ENCODE measurements at places on chromosomes 6 and 20.

GRCh38 chr6:4295783-4296155, 160.4 kb upstream of the ECI2 start:
- no peak overlapping the region for H3K27ac ChIP-seq
- H3K36me3 ChIP-seq: peaks cover 7% of the 10 kb centered on the region
- DNase-seq: no peak
- H3K4me1 ChIP-seq: no peaks in the 10 kb centered on the region
- H3K4me3 ChIP-seq: no peak overlapping the region
- H3K27me3 ChIP-seq: no peaks in the 10 kb centered on the region

DNA sequence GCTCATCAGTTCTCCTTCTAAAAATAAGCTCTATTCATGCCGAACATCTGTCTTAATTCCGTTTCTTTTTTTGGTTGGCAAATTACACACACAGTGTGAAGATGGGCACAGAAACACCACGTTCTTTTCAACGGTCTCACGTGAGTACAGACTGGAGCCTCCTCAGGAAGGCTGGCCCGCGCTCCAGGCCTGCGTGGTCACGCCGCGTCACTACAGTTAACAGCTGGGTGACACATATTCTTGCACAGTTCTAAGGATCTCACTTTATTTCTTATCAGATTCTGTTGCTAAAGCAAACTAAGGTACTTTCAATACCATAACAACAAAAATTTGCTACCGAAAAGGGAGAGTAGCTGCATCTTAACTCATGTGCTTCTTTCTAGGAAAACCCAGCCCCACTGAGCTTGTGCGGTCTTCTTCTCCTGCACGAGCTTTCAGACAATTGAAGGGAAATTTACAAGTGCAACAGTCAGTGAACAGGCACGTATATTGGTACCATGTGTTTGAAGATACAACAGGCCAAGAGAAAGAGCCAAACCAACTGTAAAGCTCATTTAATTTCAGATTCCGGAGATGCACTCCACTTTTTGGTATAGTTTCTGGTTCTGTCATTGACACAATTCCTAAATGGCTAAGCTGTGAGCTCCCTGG, 55.6 kb upstream of the MPC1 start:
- H3K27ac ChIP-seq: no peak overlapping the region
- no peak overlapping the region for H3K4me3 ChIP-seq
- no peaks in the 10 kb centered on the region for H3K4me1 ChIP-seq
- DNase-seq: no peak
- no peaks in the 10 kb centered on the region for H3K27me3 ChIP-seq

- no peaks in the 10 kb centered on the region for H3K4me1 ChIP-seq
- H3K27ac ChIP-seq: no peak overlapping the region
- no peaks in the 10 kb centered on the region for H3K27me3 ChIP-seq
Observed at GRCh38 chr6:91534614-91535013, 947.7 kb upstream of the MAP3K7 start.

DNA sequence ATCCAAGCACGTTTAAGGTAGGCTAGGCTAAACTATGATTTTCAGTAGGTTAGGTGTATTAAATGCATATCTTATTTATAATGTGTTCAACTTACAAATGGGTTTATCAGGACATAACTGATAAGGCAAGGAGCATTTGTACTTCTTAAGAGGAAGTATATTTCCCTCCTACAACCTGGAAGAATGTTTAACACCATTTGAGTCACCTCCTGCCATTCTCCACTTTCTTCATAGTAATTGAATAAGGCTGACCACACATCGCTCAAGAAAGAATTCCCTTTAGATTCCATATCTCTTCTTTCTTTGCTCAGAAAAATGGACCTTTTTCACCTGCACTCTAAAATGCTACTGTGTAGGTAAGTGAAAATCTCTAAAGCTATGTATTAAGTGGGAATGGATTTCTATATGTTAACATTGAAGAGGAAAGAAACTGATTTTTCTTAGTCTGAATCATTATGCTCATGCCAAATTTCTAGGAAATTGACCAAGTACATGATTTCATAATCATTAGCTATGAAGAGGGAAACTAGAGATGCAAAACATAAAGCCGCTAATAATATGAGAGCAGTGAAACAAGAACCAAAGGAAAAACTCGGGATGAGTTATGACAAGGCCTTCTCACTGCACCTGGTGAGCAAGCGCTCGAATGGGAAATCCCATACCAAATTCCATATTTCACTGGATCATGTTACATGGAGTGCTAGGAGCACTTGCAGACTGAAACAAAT, 210.4 kb downstream of the ALDH8A1 start:
- no peak for DNase-seq
- peak overlapping the region; percentile 87 for H3K27ac ChIP-seq
- no peak overlapping the region for H3K4me3 ChIP-seq
- no peaks in the 10 kb centered on the region for H3K27me3 ChIP-seq

DNA sequence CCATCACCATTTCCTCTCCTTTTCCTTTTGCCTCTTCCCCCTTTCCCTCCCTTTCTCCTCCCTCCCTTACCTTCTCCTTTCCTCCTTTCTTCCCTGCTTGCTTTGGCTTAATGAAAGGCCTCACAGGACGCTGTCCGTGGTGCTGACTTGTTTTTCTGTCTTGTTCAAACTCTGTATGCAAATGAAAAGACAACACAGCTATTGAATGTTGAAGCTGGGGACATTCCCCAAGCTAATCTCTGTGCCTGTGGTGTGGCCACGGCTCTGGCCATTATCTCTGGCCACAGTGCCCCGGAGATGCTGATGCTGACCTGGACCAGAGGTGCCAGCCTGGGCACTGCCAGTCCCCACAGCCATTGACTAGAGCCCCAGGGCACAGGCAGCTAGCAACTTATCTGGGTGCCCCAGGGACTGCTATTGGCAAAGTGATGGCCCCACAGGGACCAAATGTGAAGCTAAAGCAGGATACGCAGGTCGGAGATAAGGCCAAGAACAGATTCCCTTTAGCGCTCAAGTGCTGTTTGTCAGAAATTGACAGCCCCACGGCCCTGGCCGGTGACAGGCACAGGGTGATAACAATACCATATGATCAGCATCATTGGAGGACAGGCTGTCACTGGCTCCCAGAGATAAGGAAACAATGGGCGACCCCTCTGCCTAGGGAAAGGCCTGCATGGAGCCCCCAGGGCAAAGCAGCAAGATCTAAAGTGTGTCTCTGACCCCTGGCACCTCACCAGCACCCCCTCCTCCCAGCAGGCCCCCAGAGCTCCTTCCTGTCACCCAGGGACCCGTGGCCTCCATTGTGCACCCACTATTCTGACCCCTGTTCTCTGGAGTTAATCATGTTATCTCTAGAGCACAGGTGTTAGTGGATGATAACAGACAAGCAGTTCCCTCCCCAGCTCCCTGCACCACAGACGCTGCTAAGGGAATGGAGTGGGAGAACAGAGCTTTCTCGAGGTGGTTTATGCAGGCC, 31.6 kb upstream of the SLC32A1 start:
- H3K36me3 ChIP-seq: no peaks in the 10 kb centered on the region
- peak; percentile 71 for DNase-seq
- no peak overlapping the region for H3K27ac ChIP-seq
- peaks cover 41% of the 10 kb centered on the region for H3K27me3 ChIP-seq
- H3K4me3 ChIP-seq: no peak overlapping the region
- no peaks in the 10 kb centered on the region for H3K4me1 ChIP-seq

DNA sequence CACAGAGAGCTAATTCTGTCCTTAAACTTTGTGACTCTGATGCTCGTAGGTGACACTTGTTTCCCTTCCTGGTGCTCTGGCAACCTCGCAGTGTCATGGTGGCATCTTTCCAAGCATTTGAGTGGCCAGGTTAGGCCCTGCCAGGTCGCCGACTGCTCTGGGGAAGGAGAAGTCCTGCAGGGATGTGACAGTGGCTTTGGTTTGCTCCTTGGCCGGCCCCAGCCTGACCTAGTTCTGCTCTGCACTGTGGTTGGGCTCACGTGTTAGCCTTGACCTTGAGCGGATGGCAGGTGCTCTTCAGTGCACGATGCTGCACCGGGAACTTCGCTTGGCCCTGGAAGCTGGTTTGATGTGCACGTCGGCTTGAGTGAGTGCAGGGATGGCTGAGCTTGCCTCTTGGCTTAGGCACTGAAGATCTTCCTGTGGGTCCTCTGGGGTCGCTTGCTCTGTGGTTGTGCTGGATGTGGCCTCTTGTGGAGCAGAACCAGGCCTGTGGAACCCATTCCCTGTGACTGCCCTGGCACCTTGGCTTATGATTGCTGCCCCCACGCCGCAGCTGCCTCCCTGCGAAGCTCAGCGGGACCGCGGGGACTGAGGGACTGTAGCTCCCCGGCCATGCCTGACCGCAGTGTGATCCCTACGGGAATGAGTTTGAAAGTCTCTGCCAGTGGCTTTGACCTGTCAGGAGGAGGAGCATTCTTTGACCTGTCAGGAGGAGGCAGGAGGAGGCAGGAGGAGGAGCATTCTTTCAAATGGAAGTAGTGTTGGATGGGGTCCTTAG, 8.7 kb downstream of the OSBPL2 start:
- H3K36me3 ChIP-seq: no peaks in the 10 kb centered on the region

DNA sequence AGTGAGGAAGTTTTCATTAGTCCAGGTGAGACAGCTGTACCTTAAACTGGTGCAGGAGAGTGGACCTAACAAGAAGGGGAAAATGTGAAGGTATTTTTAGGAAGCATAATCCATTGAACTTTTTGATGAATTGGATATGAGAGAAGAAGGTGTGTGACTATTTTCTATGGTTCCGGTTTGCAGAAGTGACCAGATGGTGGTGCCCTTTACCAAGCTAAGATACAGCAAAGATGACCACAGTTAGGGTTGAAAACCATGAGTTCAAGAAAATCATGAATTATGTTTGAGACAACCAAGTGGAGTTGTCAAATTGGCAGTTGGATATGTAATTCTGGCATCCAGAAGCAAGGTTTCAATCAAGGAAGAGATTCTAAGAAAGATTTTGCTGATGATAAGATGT, 61.9 kb upstream of the NRSN1 start:
- H3K36me3 ChIP-seq: no peaks in the 10 kb centered on the region
- DNase-seq: no peak
- peaks cover 10% of the 10 kb centered on the region for H3K4me1 ChIP-seq
- H3K27ac ChIP-seq: no peak overlapping the region
- no peak overlapping the region for H3K4me3 ChIP-seq
- no peaks in the 10 kb centered on the region for H3K27me3 ChIP-seq

DNA sequence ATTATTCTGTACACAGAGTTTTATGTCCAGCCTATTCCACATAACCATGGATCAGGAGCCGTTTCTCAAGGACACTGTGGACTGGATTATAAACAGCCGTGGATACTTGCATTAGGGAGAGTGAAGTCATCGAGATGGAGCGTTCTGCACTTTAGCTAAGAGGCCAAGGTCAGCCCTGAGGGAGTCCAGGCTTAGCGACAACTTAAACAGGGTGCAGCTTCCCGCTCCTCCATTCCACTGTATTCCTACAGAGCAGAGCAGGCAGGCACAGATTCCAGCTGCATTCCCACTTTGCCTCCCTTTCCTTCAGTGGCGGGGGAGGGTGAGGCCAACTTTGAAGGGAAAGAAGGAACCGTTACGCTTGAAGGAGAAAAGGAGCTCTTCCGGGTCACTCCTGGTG, 59.5 kb downstream of the RAMACL start:
- H3K36me3 ChIP-seq: peaks cover 15% of the 10 kb centered on the region
- no peak for DNase-seq
- no peaks in the 10 kb centered on the region for H3K27me3 ChIP-seq
- H3K27ac ChIP-seq: no peak overlapping the region
- peaks cover 6% of the 10 kb centered on the region for H3K4me1 ChIP-seq
- no peak overlapping the region for H3K4me3 ChIP-seq

- no peak overlapping the region for H3K4me3 ChIP-seq
- DNase-seq: peak; percentile 28
- H3K27ac ChIP-seq: no peak overlapping the region
- H3K27me3 ChIP-seq: no peaks in the 10 kb centered on the region
Observed at GRCh38 chr20:24765316-24766142, 183.5 kb upstream of the CST7 start.

- H3K4me3 ChIP-seq: no peak overlapping the region
- peaks cover 21% of the 10 kb centered on the region for H3K4me1 ChIP-seq
- no peak overlapping the region for H3K27ac ChIP-seq
- no peak for DNase-seq
Observed at GRCh38 chr6:116424001-116424400, 37.2 kb upstream of the CALHM6 start.

GRCh38 chr6:145238787-145239186, 496.5 kb downstream of the EPM2A start:
- DNase-seq: no peak
- peaks cover 1% of the 10 kb centered on the region for H3K36me3 ChIP-seq
- H3K27ac ChIP-seq: no peak overlapping the region
- H3K27me3 ChIP-seq: no peaks in the 10 kb centered on the region
- H3K4me3 ChIP-seq: no peak overlapping the region

- no peak overlapping the region for H3K4me3 ChIP-seq
- no peaks in the 10 kb centered on the region for H3K27me3 ChIP-seq
Observed at GRCh38 chr6:149680503-149680902, 32.0 kb upstream of the KATNA1 start.

DNA sequence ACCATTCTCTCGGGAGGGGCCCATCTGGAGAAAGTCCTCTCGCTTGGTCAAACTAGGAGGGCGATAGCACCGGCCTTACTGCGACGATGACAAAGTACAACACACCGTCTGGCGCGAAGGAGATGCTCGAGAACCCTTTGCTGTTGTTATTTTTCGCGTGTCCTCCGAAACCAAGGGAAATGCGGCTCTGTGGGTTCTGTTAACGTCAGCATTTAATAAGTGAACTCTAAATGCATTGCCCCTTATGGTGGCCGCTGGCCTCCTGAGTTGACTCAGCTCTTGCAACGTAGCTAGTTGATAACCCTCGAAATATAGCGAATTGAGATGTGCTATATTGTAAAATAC, 577 bp upstream of the SCAND1 start:
- H3K4me1 ChIP-seq: peaks cover 15% of the 10 kb centered on the region
- no peaks in the 10 kb centered on the region for H3K36me3 ChIP-seq
- H3K27ac ChIP-seq: peak overlapping the region; percentile 99
- no peaks in the 10 kb centered on the region for H3K27me3 ChIP-seq
- DNase-seq: no peak

DNA sequence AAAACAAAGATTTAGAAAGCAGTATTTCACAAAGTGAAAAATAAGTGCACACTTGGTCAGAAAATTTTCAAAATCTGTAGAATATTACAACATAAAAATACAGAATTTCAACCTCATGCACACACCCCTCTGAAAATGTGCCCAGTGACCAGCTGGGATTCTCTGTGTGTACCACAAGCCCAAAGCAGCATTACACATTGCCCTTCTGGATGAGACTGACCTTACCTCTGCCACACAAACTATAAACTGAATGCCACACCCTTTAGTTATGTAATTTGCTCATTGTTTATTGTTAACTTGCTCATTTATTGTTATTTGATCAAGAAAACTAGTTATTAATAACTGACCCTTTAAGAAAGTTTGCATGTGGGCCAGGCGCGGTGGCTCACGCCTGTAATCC, 303.0 kb downstream of the FOXC1 start:
- DNase-seq: no peak
- H3K4me3 ChIP-seq: no peak overlapping the region
- H3K36me3 ChIP-seq: no peaks in the 10 kb centered on the region
- H3K27me3 ChIP-seq: no peaks in the 10 kb centered on the region

Measured in mesothelial cell of epicardium (in vitro differentiated cells).